Stimulated activated CD4-positive, alpha-beta T cell treated with anti-CD3 and anti-CD28 coated beads, Interleukin-15, amount 100 ng/mL, for 1 hour (primary cell): ENCODE measurements at places on chromosomes 12 and 14.

DNA sequence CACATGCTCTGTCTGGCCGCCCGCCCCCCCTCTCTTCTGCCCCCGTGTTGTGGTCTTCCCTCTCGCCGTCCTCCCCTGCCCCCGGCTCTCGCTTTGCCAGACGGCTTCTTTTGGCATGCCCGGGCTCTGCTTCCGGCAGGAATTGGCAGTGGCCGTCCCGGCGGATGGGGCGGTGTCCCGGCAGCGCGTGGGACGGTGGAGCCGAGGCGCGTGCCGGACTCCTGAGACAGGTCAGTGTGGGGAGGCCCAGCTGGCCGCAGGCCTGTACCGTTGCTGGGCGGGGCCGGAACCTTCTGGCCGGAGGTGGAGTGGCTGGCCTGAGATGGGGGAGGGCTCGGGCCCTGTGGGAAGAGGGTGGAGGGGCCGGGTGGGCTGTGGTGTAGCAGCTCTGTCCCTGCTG, 17.1 kb downstream of the KIF26A start:
- DNase-seq = no peak

GRCh38 chr12:44795970-44796369, 80.1 kb downstream of the NELL2 start:
- DNase-seq = no peak

DNA sequence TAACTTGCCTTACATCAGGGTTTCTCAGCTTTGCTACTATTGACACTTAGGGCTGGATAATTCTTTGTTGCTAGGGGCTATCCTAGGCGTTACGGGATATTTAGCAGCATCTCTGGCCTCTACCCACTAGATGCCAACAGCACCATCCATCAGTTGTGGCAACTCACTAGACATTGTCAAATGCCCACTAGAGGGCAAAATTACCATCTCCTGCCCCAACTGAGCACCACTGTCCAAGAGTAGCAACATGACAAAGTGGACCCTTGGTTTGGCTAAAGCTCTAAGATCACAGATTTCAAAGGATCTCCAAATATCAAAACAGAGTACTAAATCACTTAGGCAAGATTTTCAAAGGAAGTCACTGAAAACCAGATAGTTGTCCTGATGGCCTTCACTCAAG, 251.7 kb upstream of the TBX3 start:
- no peak for DNase-seq

DNA sequence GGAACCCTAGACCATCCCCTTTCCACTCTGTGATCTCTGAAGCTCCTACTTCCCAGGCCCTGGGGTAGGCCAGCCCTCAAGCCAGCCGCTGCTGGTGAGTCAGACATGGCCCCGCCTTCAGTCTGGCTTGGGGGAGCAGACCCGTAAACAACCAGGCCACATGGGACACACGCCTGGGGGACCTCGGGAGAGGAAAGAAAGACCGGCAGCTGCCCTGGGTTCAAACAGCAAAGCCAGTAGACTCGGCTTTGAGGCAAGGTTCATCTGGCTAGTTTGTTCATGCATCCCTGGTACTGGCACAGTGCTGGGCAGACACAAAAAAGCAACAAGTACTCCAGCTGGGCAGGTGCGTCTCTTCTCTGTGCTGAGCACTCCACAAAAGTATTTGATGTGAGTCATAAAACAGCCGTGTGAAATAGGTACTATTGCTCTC, 101.9 kb downstream of the SETD3 start:
- no peak for DNase-seq

- no peak for DNase-seq
Measured at GRCh38 chr12:116760622-116761020, 22.5 kb downstream of the RNFT2 start.

- DNase-seq = peak; percentile 64
Measured at GRCh38 chr14:60247994-60248696, 876 bp upstream of the PPM1A start.

DNA sequence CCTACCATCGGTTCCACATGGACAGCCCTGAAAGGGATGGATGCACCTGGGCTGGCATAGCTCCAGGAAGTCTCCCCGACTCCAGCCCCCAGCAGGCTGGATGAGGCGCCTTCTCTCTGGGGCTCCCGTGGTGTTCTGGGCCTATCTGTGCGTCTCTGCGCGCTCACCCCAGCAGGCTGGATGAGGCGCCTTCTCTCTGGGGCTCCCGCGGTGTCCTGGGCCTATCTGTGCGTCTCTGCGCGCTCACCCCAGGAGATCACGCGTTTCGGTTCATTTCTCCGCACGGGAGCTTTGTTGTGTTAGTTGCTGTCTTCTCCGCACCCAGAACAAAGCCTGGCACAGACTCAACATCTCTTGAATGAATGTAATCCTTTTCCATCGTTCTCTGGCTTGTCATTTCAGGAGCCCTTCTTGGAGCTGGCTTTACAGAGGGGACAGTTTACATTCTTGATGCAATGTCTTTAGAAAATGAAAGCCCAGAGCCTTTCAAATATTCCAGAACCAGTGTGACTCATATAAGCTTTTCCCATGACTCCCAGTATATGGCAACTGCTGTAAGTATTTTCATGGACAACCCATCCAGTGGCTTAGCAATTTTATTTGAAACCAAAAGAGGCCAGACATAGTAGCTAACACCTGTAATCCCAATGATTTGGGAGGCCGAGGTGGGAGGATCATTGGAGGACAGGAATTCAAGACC, 40.3 kb downstream of the CFAP251 start:
- DNase-seq = no peak

GRCh38 chr12:117002051-117002817, 91.5 kb downstream of the FBXW8 start:
- no peak for DNase-seq

- DNase-seq = no peak
Measured at GRCh38 chr14:26389646-26390508, 208.0 kb downstream of the NOVA1 start.

DNA sequence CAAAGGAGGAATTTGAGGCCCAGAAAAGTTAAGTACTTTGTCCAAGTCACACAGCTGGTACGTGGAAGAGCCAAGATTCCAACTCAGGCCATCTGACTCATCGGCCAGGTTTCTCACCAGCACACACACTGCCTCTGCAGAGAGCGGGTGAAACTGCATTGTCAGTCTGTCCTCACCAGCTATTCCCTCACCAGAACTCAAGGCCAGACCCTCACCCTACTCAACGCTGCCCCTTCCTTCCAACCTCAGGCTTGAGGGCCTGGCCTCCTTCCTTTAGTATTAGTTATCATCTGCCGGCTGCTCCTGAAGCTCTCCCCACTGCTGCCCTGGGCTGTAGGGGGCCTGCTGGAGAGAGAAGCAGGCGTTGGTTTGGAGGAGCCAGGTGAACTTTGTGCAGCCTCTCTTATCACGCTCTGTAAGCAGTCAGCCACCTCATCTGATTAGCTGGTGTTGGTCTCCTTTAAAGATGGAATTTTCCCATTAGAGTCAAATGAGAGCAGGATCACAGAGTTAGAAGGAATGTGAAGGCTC, 16.6 kb upstream of the PLEK2 start:
- no peak for DNase-seq

GRCh38 chr14:103562179-103562428, 353 bp downstream of the BAG5 start:
- DNase-seq = no peak

- DNase-seq = no peak
Measured at GRCh38 chr12:66272650-66273049, 29.6 kb upstream of the HELB start.
